ENCODE measurements at places on chromosomes 12 and 14.

- DNase-seq, result no peak
Measured at GRCh38 chr12:8689681-8690080, 8.1 kb upstream of the RIMKLB start.

DNA sequence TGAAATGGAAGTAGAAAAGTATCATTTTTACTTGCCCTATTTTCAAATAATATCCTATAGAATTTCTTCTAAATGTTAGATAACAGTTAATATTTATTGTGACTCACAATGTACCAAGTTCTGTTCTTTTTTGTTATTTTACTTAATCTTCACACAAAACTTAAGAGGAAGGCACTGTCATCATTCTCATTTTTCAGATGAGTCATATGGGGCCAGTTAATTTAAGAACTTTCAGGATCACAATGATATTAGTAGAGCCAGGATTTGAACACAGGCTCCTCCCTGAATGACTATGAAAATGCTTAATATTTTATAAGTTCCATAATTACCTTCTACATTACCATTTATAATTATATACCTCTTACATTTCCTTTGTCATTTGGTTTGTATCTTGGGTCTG is 10.4 kb upstream of the TMEM260 start:
- no peak for DNase-seq

GRCh38 chr12:109910969-109911348 is 10.9 kb downstream of the TCHP start:
- no peak for DNase-seq

- no peak for DNase-seq
Measured at GRCh38 chr12:31031951-31032335, 41.7 kb upstream of the DDX11 start.

GRCh38 chr12:45879363-45879895 is 110.9 kb downstream of the SCAF11 start:
- no peak for DNase-seq
